COR-L47 (cell line): ENCODE measurements at places on chromosomes 12 and 14.

DNA sequence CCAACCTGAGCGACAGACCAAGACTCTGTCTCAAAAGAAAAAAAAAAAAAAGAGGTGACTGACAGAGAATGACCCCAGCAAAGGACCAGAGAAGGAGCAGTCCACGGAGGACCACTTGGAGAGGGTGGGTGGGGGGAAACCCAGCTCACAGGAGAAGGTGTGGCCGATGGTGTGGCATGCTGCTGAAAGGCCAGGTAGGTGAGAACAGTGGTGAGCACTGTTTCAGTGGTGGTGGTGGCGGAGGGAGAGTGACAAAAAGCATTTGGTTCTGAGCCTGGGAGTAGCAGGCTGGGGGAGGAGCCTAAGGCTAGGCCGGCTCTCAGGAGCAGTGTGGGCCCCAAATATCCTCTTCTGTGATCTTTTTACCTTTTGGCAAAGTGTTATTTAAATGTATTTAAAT, 63.8 kb downstream of the IRF2BPL start:
- no peak for DNase-seq

DNA sequence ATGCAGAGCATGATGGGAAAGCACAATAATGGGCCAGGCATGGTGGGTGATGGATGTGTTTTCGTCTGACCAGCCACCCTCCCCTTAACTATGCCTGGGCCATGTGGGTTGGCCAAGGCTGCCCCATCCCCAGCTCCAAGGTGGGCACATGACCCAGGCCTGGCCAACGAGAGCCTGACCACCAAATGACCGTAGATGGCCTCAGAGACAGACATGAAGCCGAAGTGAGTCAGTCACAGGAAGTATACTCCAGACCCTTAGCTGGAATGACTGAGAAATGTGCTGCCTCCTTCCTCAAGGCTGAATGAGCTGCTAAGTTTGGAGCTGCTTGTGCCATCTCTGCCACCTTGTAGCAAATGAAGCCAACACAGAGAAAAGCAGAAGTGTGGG, 233.6 kb downstream of the BCL11B start:
- DNase-seq = no peak

DNA sequence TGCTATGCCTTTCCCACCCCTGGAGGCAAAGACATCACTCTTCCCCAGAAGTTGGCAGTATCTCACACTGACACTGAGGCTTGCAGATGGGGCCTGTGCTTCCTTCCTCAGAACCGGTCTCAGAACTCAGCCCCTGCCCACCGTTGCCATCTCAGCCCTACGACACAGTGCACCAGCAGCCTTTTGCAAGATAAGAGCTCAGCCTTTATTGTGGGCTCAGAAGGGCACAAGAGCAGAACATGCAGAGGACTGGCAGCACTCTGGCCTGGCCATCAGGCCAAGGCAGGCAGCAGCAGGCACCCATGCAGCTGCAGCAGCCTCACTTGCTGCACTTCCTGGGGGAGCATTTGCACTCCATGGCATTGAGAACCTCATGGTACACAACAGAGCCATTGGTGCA, 3.6 kb upstream of the ANO2 start:
- DNase-seq = no peak

GRCh38 chr12:98896938-98897337, 251.8 kb downstream of the APAF1 start:
- DNase-seq = no peak

- DNase-seq = peak; percentile 68
These were observed 16.0 kb upstream of the SERPINA4 start for GRCh38 chr14:94545131-94545841.

DNA sequence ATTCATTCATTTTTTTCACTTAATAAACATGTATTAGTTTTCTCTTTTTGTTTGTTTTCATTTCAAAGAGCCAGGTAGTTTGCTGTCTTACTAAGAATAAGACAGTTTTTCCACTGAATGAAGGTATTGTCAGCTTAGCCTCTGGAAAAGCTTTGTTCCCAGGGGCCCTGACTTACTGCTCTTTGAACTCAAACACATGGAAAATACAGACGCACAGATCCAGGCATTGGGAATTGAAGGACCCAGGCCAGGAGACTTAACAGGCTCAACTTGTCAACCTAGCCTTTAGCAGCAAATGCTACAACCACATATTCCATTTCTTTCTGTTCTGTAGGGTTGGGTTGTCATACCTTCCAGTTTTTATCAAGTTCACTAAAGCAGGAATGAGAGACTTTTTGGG, 38.5 kb upstream of the SLCO1C1 start:
- DNase-seq = no peak

GRCh38 chr12:109458086-109458485, 19.0 kb downstream of the KCTD10 start:
- DNase-seq = no peak

GRCh38 chr12:123232472-123232806, 502 bp downstream of the MPHOSPH9 start:
- no peak for DNase-seq

GRCh38 chr12:65923228-65923627, 98.9 kb downstream of the HMGA2 start:
- no peak for DNase-seq

- no peak for DNase-seq
These were observed 331.5 kb downstream of the LRIG3 start for GRCh38 chr12:58588770-58589169.

GRCh38 chr12:115726691-115727090, 550.8 kb downstream of the MED13L start:
- DNase-seq = no peak

- no peak for DNase-seq
These were observed 170.9 kb downstream of the GRIP1 start for GRCh38 chr12:66508025-66508424.

- no peak for DNase-seq
These were observed 212.9 kb downstream of the ESR2 start for GRCh38 chr14:64081174-64081746.

DNA sequence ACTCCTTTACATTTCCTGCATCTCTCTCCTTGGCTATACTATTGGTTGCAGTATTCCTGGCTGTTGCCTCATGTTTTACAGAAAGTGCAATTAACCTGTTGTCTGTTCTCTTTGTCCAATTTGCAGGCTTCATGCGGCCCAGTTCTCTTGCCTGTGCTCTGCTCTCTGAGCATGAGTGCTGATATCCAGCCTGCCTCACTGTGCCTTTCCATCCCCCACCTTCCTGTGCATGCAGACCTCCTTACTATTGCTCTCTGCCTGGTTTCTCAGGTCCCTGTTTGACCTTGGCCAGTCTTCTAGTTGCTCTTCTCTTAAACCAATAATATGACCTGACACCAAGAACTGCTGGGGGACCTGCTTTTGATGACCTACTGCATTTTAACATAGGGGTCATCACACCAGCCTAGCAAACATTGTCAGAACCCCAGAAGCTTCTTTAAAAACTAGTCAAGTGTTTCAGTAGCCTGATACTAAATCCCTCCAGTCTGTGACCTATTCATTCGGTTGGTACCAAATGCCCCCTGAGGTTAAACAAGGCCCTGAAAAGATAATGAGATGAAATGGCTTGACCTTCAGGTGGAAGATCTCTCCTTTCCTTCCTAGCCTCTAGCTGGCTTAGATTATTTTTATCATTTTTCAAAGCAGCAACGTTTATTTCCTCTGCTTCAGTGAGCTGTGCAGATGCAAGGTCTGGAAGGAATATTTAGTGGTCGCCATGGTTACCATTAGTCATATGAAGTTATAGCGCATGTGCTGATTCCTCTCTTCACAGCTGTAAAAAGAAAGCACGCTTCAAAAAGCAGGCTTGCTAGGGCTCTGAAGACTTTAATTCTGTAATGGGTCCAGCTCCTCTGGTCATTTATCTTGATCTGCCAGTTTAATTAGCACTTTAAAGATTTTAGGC, 216.5 kb downstream of the PHLDA1 start:
- no peak for DNase-seq

DNA sequence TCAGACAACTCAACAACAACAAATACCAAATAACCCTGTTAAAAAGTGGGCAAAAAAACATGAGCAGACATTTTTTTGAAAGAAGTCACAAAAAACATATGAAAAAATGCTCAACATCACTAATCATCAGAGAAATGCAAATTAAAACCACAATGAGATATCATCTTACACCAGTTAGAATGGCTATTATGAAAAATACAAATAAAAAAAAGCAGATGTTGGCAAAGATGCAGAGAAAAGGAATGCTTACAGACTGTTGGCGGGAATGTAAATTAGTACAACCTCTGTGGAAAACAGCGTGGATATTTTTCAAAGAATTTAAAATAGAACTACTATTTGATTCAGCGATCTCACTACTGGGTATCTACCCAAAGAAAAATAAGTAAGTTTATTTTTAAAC, 114.0 kb downstream of the SLC38A4 start:
- DNase-seq = no peak

DNA sequence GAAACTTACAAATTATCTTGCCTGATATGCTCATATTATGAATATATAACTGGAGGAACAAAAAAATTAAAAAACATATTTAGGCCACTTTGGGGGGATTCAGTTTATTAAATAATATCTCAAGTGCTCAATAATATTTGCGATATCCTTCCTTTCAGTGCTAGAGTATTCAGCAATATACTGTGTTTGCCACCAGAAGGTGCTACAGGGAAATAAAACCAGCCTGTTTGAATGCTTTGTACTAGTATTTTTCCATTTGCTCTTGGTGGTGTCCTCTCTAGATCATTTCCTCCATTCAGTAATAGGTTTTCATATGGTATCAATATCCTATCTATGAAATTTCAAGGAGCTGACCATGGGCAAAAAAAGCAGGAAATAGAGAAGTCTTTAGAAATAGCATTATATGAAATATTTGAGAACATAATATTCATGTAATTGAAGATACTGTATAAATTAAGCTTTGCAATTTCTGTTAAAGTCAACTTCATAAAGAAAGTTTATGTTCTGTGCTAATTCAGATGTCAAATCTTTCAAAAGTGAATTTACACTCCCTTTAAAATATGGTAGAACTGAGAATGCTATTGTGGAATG, 106.2 kb upstream of the NAV3 start:
- DNase-seq = peak; percentile 34

GRCh38 chr14:57209561-57209960, 59.1 kb downstream of the EXOC5 start:
- DNase-seq = no peak

DNA sequence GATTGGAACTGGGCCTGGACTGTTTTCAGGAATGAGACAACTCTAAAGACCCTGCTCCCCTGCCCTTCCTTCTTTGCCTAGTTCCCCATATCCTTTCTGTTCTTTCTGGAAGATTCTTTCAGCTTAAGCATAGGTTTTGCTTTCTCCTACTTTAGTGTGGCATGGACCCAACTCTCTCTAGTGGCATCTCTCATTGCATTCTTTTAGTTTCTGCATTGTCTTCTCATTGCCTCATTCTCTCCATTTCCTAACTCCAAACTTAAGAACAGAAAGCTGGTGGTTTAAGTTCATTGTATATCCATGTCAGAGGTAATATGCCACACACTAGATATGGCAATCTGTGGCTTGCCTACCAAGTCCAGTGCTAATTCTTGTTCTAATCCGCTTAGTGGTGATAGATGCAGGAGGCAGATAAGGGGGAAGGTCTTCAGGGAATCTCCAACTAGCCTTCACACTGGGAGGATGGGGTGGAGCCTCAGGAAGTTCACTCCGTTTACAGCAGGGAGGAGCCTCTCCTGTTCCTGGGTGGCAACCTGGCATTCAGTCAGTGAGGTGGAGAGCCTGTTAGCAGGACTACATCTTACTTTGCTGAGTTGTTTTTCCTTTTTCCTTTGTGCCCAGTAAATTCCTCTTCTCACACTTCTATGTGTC, 165.1 kb upstream of the LMNTD1 start:
- DNase-seq = no peak

- DNase-seq = no peak
These were observed 92.6 kb upstream of the ZFP36L1 start for GRCh38 chr14:68885226-68886108.

- DNase-seq = no peak
These were observed 116.5 kb downstream of the RFLNA start for GRCh38 chr12:124411281-124411878.

- DNase-seq = no peak
These were observed 9.8 kb downstream of the RTL1 start for GRCh38 chr14:100893760-100894159.

DNA sequence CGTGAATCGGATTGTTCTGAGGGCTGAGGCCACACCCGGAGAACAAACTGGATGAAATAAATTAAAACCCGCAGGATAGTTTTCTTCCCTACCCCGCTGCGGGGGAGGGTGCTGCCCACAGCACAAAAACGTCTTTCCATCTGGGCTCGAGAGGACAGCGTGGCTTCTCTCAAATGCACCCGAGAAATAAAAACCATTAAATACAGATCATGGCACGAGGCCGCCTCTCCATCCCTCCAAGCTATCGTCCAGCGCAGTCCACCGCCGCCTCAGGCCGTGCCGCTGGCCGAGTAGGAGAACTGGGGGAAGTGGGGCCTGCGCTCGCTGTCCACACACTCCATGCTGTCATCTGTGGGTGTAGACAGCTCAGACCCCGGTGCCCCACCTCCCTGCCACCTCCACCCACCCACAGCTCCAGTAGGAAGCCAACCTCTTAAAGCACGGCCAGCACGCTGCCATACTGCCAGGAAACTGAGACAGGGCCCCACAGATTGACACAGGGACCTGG, 17.2 kb downstream of the SIVA1 start:
- no peak for DNase-seq

- DNase-seq = no peak
These were observed 19.1 kb downstream of the TMEM30B start for GRCh38 chr14:61262082-61262481.

- peak; percentile 17 for DNase-seq
These were observed 17.6 kb upstream of the EID3 start for GRCh38 chr12:104285740-104286515.

GRCh38 chr14:55052269-55052930, 953 bp downstream of the MAPK1IP1L start:
- DNase-seq = no peak

DNA sequence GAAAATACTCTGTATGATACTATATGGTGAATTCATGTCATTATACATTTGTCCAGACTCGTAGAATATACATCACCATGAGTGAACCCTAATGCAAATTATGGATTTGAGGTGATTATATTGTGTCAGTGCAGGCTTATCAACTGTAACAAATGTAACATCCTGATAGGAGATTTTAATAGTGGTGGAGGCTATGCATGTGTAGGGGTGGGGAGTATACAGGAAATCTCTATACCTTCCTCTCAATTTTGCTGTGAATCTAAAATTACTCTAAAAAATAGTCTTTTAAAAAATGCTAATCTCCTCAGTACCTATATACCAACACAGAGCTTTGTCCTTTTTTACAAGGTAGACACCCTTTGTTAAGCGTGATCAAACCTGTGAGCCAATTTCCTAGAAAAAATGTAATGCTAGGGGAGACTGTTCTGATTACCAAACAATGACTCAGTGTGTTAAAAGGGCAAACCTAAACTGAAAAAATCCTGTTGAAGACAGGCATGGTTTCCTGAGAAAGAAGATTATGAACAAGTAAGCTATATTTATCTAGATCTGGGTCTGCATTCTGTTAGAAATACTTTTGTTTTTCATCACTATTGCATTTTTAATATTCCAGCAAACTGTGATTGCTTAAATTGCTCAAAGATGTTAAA, 170.9 kb downstream of the DUSP6 start:
- no peak for DNase-seq

GRCh38 chr14:99148131-99148530, 123.9 kb downstream of the BCL11B start:
- DNase-seq = no peak

GRCh38 chr12:11652351-11653040, 3.0 kb downstream of the ETV6 start:
- DNase-seq = no peak

GRCh38 chr12:3320881-3321509, 170.0 kb upstream of the PRMT8 start:
- no peak for DNase-seq
